ENCODE measurements at places on chromosomes 5 and 9. TPM values are rescaled to one million over a fixed set of nuclear protein-coding genes. Genes with fewer than 3 reads are reported as not detected.

NR2F1 gene
- 55.4 TPM for total RNA-seq

TAF11L12 gene
- not detected for total RNA-seq

SPINK4 gene
- not detected for total RNA-seq

EGFL7 gene
- total RNA-seq: 6.3 TPM

CPLANE1 gene
- total RNA-seq: 27.6 TPM

ISOC1 gene
- total RNA-seq: 21.5 TPM

FIBCD1 gene
- total RNA-seq: 17.5 TPM

ADGRV1 gene
- 0.50 TPM for total RNA-seq

BAAT gene
- total RNA-seq: not detected

PCDHGA3 gene
- total RNA-seq: 2.6 TPM

ERP44 gene
- 12.2 TPM for total RNA-seq

TEX48 gene
- not detected for total RNA-seq

FAM200C gene
- 6.0 TPM for total RNA-seq

GRM6 gene
- not detected for total RNA-seq

CCDC152 gene
- 5.8 TPM for total RNA-seq

All from smooth muscle cell of trachea (primary cell).